ENCODE measurements at places on chromosomes 1 and 21. TPM values are rescaled to one million over a fixed set of nuclear protein-coding genes. Genes with fewer than 3 reads are reported as not detected.

Gene SAMD13
- polyA plus RNA-seq: 10.7 TPM

Gene RNF186
- not detected for polyA plus RNA-seq

Gene GRIK3
- polyA plus RNA-seq: 0.50 TPM

Gene TMEM200B
- 5.6 TPM for polyA plus RNA-seq

Gene OR14I1
- not detected for polyA plus RNA-seq

Gene PGLYRP4
- not detected for polyA plus RNA-seq

Gene TTC24
- polyA plus RNA-seq: 0.80 TPM

Gene MYOG
- polyA plus RNA-seq: 562 TPM

Gene KCNJ15
- 0.23 TPM for polyA plus RNA-seq

Gene SELL
- polyA plus RNA-seq: 2.6 TPM

Gene ALX3
- polyA plus RNA-seq: not detected

Gene VASH2
- polyA plus RNA-seq: 34.8 TPM

Gene PROX1
- 10.7 TPM for polyA plus RNA-seq

Gene GNL2
- 45.7 TPM for polyA plus RNA-seq

Gene VWA5B1
- polyA plus RNA-seq: 0.15 TPM

Gene CNTN2
- 0.72 TPM for polyA plus RNA-seq

Gene MIXL1
- polyA plus RNA-seq: 0.62 TPM

Gene CCT3
- polyA plus RNA-seq: 187 TPM

Gene AUNIP
- 0.92 TPM for polyA plus RNA-seq

Gene RALGPS2
- polyA plus RNA-seq: 41.1 TPM

Gene NBPF3
- 12.6 TPM for polyA plus RNA-seq

Gene DNALI1
- 9.7 TPM for polyA plus RNA-seq

Gene SLC50A1
- 22.6 TPM for polyA plus RNA-seq

Gene TMEM54
- polyA plus RNA-seq: 5.7 TPM

Gene ADPRS
- 28.4 TPM for polyA plus RNA-seq

Gene AMY1A
- not detected for polyA plus RNA-seq

Gene PANK4
- 26.9 TPM for polyA plus RNA-seq

Gene SYPL2
- 289 TPM for polyA plus RNA-seq

Gene TNFAIP8L2
- polyA plus RNA-seq: 2.5 TPM

Gene RHD
- polyA plus RNA-seq: 0.30 TPM

Gene EDN2
- polyA plus RNA-seq: 0.80 TPM

Gene S100A3
- polyA plus RNA-seq: 1.2 TPM

Gene TAF13
- 34.1 TPM for polyA plus RNA-seq

Gene NEGR1
- 18.1 TPM for polyA plus RNA-seq

Gene ZFP69
- 5.0 TPM for polyA plus RNA-seq

Gene SPRR5
- polyA plus RNA-seq: not detected

Gene SLAMF1
- polyA plus RNA-seq: not detected

Gene USH2A
- polyA plus RNA-seq: 0.05 TPM

Gene FAM72B
- polyA plus RNA-seq: 3.1 TPM

Gene PARP1
- polyA plus RNA-seq: 100 TPM

Gene PLA2G4A
- 2.2 TPM for polyA plus RNA-seq

Gene BEND5
- polyA plus RNA-seq: 10.0 TPM

Gene CHAF1B
- 4.5 TPM for polyA plus RNA-seq

Gene RAB42
- polyA plus RNA-seq: 7.0 TPM

Gene SERPINC1
- 0.12 TPM for polyA plus RNA-seq

Gene HOOK1
- 4.1 TPM for polyA plus RNA-seq

Gene TUFT1
- 8.8 TPM for polyA plus RNA-seq
